ENCODE measurements at places on chromosomes 16 and 17. TPM values are rescaled to one million over a fixed set of nuclear protein-coding genes. Genes with fewer than 3 reads are reported as not detected.

Gene KRTAP9-2
- polyA plus RNA-seq: not detected

- no peak for DNase-seq
Observed at GRCh38 chr17:67682196-67682595, 35.5 kb upstream of the NOL11 start.

GRCh38 chr17:67221062-67221998 is 23.7 kb downstream of the HELZ start:
- no peak for DNase-seq

DNA sequence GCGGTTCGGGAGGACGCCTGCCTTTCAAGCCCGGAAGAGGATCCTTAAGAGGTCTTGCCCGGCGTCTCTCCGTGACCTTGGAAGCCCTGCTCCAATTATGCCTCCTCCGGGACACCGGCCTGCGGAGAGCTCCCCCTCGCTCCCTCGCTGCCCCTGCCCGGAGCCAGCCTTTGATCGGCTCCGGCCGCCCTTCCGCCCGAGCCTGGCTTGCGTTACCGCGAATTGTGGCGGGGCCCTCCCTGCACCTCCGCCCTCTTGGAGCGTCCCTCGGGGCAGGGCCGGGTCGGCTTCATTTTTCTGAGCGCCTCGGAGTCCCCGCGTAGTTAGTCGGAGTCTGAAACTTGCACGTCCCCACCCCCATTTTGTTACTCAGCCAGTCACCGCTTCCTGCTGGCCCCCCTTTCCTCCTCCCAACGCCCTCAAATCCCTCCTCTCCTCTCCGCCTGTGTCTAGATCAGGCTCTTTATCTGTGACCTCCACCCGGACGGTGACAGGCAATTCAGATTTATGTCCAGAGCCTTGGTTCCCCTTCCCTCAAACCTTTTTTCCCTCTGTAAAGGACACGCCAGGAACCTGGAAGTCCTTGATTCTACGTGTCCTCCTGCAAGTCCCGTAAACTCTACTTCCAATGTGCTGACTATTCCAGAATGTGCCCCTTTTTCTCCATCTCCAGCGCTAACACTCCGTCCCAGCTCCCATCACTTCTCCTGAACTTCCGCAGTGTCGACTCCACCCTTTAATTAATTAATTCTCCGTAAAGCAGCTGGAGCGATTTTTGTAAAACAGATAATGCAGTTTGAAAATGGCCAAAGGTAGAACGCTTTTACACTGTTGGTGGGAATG is 569 bp upstream of the RABEP2 start:
- peak; percentile 76 for DNase-seq

DNA sequence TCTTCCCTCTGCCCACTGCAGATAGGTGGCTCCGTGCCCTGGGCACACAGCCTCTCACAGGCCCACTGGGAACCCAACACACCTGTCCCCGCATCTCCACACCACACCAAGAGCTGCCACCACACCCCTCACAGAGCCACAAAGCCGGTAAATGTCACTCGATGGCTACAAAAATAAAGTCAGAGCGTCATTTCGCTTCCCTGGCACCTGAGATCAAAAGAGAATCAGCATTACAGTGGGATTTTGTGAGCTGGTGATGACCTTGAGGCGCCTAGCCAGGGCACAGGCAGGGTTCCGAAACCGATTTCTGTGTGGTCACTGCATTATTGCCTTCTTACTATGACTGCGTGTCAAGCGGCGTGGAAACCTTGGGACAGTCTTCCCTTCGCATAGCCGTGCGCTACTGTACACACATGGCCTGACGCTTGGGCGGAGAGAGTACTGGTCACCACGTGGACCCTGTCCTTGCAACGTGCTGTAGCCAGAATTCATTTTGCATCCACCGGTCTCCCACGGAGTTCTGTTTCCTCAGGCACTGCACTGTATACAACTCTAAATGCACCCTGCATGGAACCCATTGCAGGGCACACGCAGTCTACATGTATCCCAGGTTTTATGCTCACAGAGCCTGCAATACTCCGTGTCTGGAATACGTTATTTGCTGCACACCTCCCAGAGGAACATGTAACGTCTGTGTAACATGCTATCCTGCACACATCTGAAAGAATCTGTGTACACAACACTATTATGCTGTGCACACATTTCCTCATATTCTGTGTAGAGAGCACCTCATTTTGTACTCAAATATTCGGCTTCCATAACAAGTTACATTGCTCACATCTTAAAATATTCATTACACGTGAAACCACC is 5.8 kb upstream of the FOXF1 start:
- no peak for DNase-seq

GRCh38 chr16:21608639-21609328 is 9.4 kb downstream of the METTL9 start:
- DNase-seq: no peak

GRCh38 chr17:48101012-48101720 is at the start of gene CBX1:
TSS of gene CBX1 (minus strand) at chr17:48101478. CDS start at chr17:48077004, 24,474 bp downstream.
- DNase-seq: no peak

DNA sequence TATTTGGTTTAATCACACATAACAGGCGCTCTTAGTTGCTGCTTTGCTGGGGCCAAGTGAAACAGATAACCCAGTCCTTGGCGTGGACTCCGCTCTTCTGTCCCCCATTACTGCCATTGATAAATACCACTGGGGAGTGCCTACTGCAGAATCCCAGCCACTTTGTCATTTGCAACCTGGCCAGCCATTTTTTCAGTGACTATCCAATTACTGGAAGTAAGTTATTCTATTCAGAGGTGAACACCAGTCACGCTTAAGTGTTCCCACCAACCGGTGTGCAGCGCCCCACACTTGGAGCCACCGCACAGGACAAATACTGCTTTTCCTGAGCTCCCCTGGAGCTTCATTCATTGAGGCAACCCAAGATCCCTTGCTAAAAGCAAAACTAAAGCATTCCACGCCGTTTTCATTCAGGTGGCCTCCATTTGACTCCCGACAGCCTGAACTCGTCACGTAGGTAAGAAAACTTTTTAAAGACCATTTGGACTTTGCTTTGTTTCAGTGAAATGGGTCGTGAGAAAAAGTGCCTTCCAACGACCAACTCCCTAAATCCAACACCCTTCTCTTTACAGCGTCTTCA is 1.8 kb downstream of the USP7 start:
- no peak for DNase-seq

DNA sequence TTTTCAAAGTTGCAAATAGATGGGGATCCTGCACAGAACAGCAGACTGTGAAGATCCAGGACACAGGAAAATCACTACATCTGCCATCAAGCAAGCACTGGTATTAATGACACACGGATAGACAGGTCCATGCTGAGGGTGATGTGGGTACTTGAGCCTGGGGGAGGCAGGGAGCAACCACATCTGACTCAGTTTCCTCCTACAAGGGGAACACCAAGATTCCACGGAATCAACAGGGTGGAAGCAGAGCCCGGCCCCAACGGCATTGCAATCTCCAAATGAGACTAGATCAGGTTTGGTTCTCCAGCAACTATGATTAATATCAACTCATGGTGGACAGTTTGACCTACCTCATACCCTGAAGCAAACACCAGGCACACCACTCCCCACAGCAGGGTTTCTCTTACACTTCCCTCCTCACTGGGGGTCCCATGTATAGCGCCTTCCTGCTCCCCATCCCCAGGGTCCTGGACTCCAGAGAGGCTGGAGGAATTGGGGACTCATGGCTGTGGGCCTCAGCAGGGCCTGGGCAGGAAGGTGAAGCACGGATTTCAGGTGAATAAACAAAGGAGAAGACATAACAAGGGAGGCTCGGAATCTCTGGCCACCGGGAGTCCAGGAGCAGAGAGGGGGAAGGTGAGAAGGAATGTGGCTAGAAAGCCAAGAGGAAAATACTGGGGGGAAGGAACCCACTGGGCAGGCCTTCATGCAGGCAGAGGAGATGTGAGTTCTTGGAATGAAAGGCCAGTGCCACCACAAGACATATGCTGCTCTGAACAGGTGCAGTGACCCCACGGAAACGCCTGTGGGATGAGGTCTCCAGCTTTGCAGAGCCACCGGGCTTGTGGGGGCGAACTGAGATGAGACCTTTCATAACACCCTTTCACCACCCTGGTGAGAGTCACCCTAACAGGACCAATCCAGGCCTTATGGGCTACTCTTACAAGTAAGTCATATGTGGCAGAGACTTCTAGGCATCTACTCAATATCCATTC is 29.5 kb upstream of the PIK3R6 start:
- no peak for DNase-seq

DNA sequence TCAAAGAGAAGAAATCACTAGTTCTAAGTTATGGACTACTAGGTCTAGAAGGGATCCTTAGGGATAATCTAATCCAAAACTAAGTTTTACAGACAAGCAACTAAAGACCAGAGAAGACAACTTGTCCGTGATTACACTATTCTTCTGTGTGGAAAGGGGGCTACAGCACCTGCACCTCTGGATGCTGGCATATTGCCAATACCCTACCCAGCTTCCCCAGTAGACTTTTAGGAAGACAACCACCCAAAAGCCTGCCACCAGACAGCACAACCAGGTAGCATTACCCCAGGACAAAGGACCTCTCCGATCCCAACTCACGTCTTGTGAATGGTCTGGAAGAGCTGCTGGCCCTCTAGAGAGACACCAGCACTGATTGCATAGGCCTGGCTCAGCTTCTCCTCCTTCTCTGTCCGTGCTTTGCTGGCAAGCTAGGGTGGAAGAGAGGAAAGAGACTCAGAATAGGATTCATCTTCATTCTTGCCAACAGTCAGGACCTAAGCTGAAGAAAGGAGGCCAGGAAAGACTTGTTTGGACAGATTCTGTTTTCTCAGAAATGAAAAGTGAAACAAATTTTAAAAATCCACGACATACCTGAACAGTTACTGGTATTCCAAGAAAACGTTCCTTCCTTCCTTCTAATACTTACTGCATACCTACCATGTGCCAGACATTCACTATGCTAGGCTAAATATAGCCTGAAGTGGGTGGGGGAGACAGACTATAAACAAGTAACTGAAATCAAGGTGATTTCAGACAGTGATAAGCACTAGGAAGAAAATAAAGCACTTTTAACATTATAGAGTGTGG is 25.3 kb upstream of the TMEM101 start:
- DNase-seq: no peak

GRCh38 chr17:55540414-55541091 is 29.3 kb upstream of the SMIM36 start:
- DNase-seq: no peak

DNA sequence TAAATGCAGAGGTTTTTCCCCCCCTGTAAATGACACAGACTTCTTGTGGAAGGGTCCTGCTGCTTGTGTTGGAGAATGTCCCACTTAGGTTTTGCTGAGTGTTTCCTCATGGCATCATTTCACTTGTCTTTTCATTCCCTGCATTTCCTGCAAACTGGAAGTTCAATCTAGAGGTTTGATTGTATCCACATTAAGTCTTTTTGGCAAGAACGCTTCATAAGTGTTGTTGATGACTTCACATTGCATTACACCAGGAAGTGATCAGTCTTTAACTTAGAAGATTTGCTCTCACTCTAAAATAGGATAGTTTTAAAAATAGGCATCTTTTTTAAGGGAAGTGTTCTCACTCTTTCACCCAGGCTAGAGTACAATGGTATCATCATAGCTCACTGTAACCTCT is 67.2 kb downstream of the RPTOR start:
- DNase-seq: no peak

GRCh38 chr16:15942931-15943690 is 6.3 kb upstream of the ABCC1 start:
- no peak for DNase-seq

DNA sequence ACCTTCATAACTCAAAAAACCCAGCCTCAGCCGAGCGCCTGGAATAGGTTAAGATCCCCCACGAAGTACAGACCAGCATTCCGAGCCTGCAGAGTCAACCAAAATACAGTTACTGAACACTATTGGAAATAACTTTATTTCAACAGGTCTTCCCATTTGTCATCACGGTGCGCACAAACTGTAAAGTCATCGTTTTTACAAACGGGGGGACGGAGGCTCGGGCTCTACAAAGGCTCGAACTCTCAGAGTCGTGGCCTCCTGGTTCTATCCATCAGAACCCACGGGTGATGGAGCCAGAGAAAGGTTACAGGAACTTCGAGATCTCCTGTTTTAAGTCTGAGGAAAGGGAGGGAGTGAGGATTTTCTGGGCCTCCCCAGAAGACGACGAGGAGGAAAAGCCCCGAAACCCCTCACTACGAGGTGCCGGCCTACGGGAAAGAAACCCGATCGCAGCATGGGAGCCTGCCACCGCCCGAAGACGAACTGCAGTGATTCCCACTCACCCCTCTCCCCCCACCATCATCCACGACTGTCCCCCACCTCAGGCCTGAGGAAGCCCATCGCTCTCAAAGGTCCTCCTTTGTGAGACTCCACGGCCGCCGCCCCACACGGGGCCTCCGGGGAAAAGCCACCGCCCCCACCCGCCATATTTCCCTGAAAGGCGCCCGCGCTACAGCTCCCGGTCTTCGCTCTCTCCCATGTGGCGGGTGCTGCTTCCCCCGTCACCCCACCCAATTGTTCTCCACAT is 917 bp downstream of the YWHAE start:
- no peak for DNase-seq

Data from right renal cortex interstitium (tissue), 3 donors.